ENCODE measurements at places on chromosomes 3 and 15.

- H3K27ac ChIP-seq, result no peak overlapping the region
- H3K36me3 ChIP-seq, result no peaks in the 10 kb centered on the region
- no peak overlapping the region for H3K4me3 ChIP-seq
- H3K4me1 ChIP-seq, result peaks cover 10% of the 10 kb centered on the region
- no peak for DNase-seq
Measured at GRCh38 chr3:65018801-65019200, 331.0 kb upstream of the ADAMTS9 start.

DNA sequence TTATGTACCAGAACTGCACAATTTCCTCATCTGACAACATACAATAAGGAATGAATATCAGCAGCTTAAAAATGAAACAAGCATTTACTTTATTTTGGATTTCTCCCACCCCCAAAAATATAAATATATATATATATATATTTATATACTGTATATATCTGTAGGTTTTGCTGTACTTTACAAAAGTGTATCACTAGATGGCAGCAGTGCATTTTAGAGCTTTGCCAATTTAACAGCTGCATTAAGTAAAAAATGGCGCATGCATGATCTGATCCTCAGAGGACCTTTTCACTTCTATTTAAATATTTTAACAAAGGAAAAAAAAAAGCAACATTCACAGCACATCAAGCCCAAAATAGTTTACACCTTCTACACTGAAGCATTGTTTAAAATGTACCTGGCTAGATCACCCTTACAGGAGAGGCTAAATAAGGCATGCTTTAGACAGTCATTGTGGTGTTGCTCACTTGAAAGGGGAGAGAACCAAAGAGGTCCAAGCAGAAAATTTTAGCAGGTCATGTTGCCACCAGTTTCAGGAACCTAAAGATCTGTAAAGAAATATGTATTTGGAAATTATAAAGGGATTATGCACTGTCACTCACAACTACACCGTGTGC lies 72.6 kb downstream of the NPTN start:
- peaks cover 11% of the 10 kb centered on the region for H3K4me1 ChIP-seq
- H3K4me3 ChIP-seq, result no peak overlapping the region
- no peaks in the 10 kb centered on the region for H3K36me3 ChIP-seq
- no peak for DNase-seq
- H3K27me3 ChIP-seq, result no peaks in the 10 kb centered on the region
- H3K27ac ChIP-seq, result no peak overlapping the region

DNA sequence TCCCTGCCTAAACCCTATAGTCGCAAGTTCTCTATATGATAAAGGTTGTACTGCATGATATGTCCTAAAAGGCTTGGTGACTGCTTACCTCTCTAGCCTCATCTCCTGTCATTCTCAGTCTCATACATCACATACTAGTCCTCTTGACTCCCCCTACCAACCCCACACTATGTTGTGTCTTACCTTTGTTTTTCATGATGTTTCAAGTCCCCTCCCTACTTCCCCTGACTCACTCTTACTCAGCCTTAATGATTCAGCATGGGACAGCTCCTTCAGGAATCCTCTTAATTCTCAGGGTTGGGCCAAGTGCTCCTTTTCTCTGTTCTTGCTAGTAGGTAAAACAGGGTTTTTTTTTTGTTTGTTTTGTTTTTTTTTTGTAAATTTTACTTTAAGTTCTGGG lies 49.6 kb downstream of the SLMAP start:
- H3K4me3 ChIP-seq, result no peak overlapping the region
- no peak for DNase-seq
- peak overlapping the region; percentile 30 for H3K27ac ChIP-seq
- no peaks in the 10 kb centered on the region for H3K27me3 ChIP-seq
- no peaks in the 10 kb centered on the region for H3K36me3 ChIP-seq
- H3K4me1 ChIP-seq, result peaks cover 50% of the 10 kb centered on the region

- no peak overlapping the region for H3K4me3 ChIP-seq
- no peaks in the 10 kb centered on the region for H3K27me3 ChIP-seq
- DNase-seq, result no peak
- H3K4me1 ChIP-seq, result no peaks in the 10 kb centered on the region
- H3K27ac ChIP-seq, result no peak overlapping the region
Measured at GRCh38 chr3:43335799-43336198, 49.5 kb downstream of the SNRK start.

GRCh38 chr3:135140591-135140990 lies 345.5 kb downstream of the EPHB1 start:
- no peak overlapping the region for H3K27ac ChIP-seq
- peak; percentile 49 for DNase-seq
- no peaks in the 10 kb centered on the region for H3K36me3 ChIP-seq

GRCh38 chr15:77738441-77739302 lies 106.0 kb upstream of the LINGO1 start:
- H3K36me3 ChIP-seq, result no peaks in the 10 kb centered on the region
- H3K4me3 ChIP-seq, result no peak overlapping the region
- H3K27ac ChIP-seq, result no peak overlapping the region
- H3K27me3 ChIP-seq, result peaks cover 14% of the 10 kb centered on the region
- DNase-seq, result no peak

- DNase-seq, result no peak
- H3K27me3 ChIP-seq, result no peaks in the 10 kb centered on the region
- H3K4me3 ChIP-seq, result no peak overlapping the region
- H3K27ac ChIP-seq, result peak overlapping the region; percentile 2
- peaks cover 37% of the 10 kb centered on the region for H3K4me1 ChIP-seq
Measured at GRCh38 chr15:84917452-84917851, 33.0 kb downstream of the SLC28A1 start.
